ENCODE measurements at places on chromosomes 5 and 9.
A peak's percentile ranks its signal among the peaks of the same experiment; 100 is the strongest.

DNA sequence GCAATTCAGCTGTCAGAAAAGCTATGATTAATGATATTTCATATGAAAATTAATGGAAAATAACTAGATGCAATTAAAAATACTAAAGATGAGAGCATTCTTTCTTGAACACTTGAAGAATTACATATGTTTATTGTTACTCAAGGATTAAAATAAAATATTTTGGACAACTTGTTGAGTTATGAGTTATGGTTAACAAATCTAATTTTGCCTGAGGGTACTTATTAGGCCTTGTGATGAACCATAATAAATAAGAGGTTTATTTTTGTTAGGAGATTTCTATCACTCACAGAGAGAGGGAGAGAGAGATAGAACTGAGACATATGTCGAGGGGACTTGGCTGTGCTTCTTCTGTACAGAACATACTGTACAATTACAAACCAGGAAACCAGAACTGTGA, 183.7 kb downstream of the ISL1 start:
- DNase-seq = no peak

DNA sequence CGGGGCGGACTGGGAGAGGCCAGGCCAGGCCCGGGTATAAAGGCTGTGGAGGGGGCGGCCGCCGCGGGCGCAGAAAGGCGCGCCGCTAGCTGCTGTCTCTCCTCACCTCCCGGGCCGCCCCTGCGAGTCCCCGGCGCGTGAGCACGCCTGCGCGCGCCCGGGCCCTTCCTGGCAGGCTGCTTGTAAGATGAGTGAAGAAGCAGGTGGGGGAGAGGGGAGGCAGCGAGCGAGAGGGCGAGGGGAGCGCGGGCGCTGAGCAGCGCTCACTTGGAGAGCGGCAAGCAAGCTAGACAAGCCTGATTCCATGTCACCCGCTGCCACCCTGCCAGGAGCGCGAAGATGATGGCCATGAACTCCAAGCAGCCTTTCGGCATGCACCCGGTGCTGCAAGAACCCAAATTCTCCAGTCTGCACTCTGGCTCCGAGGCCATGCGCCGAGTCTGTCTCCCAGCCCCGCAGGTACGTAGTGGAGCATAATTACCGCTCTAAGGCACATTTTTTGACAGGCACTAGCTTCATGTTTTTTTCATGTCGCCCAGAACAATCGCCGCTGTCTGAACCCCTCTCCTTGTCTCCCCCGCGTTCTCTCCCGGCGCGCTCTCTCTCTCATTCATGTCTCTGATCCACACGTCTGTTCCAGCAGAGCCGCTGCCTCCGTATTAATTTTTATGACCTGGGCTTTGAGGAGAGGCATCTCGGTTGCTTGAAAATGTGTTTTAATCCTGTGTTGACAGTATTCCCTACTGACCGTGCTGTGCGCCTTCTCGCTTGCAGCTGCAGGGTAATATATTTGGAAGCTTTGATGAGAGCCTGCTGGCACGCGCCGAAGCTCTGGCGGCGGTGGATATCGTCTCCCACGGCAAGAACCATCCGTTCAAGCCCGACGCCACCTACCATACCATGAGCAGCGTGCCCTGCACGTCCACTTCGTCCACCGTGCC, at the start of gene POU4F3:
POU4F3 (plus strand) TSS at position 66 of the 941 bp plus-strand sequence; CDS start at position 340, 274 bp downstream.
- DNase-seq = no peak

DNA sequence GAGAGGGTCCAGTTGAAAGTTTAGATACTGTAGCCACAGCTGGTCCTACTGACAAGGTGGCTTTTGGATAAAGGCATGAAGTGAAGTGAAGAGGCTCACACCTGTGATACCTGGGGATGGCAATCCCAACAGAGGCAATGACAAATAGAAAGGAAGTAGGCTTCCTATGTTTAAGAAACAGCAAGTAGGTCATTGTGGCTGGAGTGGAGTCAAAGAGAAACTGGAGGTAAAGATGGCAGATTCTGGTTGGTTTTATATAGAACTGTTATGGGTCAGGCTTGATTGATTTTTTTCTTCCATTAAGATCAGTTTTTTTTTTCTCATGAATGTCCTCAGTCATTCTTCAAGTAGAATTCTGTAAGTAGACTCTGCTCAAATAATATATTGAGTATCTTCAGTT, 79.5 kb downstream of the ANXA1 start:
- no peak for DNase-seq

DNA sequence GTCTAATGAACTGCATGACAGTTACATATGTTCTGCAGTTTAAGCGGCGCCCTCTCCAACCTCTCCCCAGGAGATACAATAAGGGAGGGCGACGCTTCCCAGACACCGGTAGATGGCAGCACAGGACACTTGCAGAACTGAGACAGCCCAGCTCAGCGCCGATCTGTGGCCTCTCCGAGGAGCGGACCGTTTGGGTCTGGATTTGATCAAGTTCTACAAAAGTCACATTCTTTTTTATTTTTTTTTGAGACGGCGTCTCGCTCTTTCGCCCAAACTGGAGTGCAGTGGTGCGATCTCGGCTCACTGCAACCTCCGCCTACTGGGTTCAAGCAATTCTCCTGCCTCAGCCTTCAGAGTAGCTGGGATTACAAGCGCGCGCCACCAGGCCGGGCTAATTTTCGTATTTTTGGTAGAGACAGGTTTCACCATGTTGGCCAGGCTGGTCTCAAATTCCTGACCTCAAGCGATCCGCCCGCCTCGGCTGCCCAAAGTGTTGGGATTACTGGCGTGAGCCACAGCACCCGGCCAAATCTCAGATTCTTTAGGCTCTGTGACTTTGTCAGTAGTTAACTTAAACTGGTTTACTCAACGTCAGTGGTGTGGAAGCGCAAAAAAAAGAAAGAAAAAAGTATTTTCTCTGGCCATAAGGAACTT, 1.4 kb upstream of the ATOSB start:
- peak; percentile 91 for DNase-seq

GRCh38 chr5:168651648-168652047, 72.5 kb upstream of the PANK3 start:
- peak; percentile 92 for DNase-seq

DNA sequence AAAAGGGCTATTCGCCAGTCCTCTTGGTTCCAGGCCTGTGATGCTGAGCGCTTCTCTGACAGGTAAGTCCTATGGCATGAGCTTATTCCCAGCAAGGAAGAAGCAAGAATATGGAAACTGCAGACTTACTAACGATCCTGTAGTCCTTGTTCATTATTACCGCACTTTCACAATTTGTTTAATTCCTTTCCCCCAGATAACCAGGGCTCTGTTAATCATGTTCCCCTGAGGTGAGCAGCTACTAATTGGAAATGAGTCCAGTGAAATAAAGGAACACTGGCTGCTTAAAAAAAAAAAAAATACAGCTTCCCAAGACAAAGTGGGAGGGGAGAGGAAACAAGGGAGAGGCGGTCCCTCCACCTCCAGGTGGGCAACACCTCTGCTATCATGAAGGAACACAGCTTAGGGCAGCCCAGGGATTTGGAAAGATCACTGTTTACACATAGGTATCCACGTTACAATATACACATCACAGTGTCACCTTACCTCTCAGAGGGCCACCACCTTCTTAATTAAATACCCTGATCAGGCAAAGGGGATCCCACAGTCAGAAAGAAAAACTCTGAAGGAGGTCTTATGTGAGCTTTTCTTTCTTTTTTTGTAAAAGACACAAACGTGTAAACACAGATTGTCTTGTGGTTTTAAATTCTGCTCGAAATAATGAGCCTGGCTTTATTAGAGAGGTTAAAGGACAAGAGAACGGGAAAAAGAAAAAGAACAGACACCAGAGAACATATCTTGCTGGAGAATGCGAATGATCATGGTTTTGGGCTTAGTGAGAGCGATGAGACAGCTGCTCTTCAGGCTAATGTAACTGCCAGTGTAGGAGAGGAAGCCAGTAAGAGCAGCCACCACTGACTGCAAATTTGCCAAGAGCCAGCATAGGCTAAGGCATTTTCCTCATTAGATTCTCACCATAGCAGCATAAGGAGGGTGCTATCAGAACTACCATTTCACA, 258.6 kb downstream of the CRB2 start:
- DNase-seq = no peak

DNA sequence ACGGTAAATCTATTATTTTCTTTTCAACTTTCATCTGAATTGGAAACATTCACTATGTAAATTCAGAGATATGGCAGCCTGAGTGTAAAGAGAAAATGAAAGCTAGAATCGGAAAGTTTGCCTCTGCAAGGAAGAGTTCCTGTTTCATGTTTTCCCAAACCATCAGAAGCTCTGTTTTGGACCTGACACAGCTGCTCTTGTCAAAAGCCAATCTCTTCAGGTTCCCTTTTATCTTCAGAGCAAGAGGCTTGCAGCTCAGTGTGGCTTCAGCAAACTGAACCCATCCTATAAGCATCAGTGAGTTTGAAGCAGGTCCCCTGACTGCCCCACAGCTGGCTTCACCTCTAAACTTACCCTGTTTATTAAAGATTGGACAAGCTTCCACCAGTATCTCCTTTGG, 1099.7 kb downstream of the DTWD2 start:
- DNase-seq = no peak

DNA sequence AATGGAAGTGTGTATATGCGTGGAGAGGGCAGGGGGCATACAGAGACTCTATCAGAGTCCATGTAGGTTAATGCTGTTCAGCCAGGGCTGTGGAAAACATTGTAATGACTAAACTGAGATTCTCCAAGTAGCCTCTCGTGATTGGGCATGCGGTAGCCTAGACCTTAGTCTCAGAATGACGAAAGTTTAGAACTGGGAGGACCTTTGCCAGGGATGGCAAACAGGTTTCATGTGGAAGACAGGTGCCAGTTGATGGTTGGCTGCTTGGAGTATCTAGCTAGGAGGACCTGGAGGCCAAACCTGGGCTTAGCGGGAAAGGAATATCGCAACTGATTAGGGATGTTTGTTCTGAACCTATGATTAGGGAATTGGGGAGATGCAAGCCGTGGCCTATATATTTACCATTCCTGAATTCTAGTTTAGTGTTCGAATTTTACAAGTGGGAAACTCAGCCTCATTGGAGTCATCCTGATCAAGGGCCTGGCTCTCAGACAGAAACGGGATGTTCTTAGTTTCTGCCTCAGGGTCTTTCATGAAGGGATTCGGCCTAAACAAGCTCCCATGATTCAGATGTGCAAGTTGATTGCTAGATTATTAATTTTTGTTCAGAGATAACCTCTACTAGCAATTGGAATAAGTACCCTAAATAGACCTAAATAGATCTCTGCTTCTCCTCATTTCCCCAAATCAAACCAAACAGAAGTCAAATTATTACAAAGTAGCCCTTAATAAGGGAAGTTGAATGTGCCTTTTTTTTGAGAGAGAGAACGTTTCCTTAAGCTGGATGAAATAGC, 26.8 kb upstream of the TJP2 start:
- DNase-seq = no peak

DNA sequence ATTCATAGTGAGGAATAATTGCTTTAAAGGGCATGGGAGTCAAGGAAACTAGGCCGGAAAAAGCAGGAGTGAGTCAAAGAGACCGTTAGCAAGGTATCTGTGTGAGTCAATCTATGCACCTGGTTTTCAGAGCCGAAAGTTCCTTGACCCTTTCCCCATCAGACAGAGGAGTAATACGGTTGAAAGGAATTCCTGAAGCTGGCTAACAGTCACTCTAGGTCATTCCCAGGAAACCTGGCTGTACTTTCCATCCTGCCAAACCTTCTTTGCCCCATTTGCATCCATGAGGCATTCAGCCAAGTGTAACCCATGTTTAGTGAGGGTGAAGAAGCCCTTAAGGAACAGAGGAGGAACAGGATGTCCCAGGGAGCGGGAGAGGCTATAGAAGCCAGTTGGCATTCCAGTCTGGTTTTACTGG, 16.2 kb downstream of the RBM18 start:
- peak; percentile 96 for DNase-seq

DNA sequence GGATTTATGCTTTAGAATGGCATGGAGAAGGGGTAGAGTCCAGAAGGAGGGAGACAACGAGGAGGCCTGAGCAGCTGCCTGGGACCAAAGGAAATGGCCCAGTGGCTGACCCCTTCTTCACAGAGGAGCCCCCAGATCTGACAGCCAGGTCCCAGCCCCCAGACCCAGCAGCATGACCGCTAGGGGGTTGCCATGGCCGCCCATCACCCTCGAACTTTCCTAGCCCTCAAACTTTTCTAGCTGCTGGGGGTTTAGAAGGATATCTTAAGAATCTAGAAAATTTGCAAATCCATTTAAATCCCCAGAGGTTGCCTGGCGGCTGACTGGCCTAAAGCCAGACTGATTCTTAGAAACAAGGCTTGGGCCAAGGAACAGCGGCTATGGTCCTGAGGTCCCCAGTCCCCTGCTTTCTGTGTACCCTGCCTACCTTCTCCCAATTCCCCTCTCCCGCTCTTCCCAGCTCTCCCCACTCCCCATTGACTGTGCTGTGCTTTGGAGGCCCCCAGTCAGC, 972 bp downstream of the PDGFRB start:
- no peak for DNase-seq

Measured in kidney tubule cell (primary cell).